ENCODE measurements at places on chromosomes 11 and 22.

GRCh38 chr11:31940371-31941037 is 129.4 kb upstream of the PAX6 start:
- no peak for DNase-seq

- DNase-seq: no peak
Observed at GRCh38 chr11:91435694-91436395, 788.8 kb upstream of the FAT3 start.

GRCh38 chr11:47233989-47234668 is 14.5 kb downstream of the ACP2 start:
- DNase-seq: no peak

DNA sequence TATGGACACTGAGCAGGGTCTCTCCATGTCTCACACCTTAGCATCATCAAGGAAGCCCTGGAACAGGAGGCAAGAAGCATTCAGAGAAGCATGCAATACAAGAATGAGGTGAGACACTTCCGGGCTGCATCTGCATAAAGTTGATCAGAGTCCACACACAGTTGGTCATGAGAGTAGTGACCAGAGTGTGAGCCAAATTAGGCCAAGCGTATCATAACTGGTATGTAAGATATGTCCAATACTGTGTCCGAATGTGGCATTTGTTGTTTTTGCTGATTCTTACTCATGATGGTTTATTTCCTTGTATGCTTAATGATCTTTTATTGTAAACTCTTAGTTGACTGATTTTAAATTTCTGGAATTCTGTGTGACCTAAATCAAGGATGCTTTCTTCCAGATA is 315.7 kb downstream of the INSC start:
- DNase-seq: no peak

DNA sequence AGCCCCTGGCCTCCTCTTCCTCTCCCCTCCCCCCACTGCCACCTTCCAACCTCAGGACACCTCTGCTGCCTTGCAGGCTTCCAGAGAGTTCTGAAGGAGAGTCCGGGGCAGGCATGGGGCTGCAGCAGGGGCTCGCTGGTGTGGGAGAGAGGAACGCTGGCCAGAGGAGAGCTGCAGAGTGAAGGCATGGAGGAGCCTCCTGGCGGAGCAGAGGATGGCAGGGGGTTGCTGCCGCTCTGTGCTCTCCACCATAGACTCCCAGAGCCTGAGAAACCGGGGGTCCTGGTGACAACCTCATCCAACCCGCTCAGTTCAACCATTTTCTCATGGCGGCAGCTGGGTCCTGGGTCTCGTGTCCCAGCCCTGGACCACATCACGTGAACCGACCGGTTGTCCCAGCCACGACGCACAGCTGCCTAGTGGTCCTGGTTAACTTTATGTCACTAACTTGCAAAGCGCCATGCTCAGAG is 17.5 kb downstream of the MRGPRG start:
- DNase-seq: no peak

GRCh38 chr22:30212363-30212995 is 34.1 kb downstream of the LIF start:
- DNase-seq: peak; percentile 80

DNA sequence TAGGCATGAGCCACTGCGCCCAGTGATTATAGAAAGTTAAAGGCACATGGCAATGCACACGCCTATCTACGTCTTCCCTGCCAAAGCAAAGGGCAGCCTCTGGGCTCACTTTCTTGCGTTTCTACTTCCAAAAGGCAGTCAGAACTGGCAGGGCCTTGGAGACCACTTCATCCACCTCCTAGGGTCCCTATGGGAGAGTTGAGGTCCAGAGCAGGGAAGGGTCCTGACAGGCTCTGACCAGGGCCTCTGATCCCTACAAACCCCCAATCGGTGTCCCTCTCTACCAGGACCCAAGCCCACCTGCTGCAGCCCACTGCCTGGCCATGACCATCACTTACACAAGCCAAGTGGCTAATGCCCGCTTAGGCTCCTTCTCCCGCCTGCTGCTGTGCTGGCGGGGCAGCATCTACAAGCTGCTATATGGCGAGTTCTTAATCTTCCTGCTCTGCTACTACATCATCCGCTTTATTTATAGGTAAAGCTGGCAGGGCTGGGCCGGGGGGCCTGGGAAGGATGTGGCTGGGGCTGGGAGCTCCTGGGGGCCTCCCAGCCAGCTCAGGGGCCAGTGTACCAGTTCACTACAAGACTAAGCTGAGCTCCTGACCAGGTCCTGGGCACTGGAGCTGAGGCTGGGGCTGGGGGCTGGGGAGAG is 1.5 kb downstream of the BEST1 start:
- DNase-seq: no peak

DNA sequence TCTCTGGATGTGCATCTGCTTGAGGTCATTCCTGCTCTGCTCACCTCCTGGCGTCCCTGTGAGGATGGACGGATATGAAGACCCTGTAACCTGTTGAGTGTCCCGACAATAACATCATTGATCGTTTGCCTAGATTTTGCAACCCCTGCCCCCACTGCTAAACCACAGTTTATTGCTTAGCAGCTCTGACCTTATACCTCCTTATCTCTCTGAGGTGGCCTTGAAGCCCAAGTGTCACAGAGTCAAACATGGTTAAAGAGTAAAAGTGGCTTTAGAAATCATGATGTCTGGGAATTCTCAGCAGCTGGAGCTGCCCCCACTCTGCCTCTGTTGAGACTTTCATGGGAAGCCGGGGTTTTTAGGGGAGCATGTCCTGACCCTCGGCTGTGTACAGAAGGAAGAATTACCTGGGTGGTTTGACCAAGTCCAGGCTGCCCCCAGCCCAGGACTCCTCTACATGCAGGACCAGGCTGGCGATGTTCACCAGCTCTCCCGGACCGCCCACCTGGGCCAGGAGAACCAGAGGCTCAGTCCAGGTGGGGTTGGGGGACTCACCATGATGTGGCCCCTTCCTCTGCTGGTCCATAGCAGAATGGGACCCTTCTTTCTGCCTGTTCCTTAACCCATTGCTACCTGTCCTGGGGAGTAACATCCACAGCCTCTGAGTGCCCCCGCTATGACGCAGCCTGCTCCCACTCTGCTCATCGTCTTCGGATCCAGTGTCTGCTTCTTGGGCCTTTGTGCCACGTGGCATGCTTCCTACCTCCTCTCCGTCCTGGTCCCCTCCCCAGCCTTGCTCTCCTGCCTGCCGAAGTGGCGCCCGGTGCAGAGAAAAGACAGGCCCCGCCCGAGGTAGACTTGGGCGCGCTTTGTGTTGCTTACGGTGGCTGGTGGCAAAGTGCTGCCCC is 33.4 kb upstream of the FTH1 start:
- DNase-seq: no peak
